ENCODE measurements at places on chromosomes 11 and 22.

DNA sequence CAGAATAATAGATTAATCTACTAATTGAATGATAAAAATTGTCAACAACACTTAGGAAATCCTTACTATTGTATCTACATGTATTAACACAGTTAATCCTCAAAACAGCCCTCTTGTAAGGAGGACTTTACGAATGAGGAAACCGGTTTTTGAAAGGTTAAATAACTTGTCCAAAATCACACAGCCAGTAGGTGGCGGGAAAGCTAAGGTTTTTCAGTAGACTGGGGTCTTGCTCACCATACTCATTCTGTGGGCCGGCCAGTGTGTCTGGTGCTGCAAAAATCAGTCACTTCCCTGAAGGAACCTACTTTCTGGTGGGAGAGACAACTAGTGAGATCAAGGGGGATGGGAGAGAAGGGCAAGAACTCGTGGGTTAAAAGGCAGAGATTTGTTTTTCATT lies 3.8 kb downstream of the DCPS start:
- DNase-seq: peak; percentile 36

- DNase-seq: no peak
Measured at GRCh38 chr11:26549176-26549575, 22.9 kb downstream of the MUC15 start.

GRCh38 chr22:41469218-41469851 lies 418 bp downstream of the ACO2 start:
- DNase-seq: peak; percentile 14

DNA sequence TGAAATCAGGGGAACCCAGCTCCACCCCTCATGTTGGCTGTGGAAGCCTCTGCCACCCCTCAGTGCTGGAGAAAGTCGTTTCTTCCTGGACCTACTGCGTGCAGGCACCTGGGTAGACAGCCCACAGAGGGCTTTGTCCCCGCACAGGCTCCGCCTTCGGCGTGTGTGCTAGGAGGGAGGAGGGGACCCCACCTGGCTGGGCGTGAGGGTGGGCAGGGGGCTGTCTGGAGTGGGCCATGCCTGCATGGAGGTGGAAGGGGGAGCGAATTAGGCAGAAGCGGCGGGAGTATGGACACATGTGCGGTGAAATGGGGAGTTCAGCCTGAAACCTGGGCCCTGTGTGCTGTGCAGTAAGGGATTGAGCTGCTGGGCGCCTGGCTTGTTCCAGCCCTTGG lies 49.3 kb downstream of the FBLN1 start:
- DNase-seq: no peak

GRCh38 chr11:7892059-7892699 lies 38.9 kb downstream of the OR10A6 start:
- DNase-seq: peak; percentile 52

DNA sequence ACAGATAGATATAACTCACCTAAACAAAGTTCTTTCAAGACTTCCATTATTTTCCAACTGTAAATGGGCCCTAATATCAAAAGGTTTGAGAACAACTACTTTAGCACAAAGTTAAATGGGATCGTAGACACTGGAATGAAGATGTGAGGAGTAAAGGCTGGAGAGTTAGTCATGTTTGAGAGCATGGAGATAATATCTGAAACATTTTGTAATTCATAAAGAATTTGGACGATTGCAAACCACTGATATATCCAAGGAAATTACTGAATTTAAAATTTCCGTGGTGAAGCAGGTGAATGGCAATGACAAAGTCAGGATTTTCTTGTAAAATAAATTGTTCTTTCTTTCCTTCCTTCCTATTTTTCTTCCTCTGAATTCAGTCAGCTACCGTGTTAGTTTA lies 564.9 kb downstream of the CNTN5 start:
- DNase-seq: peak; percentile 23

GRCh38 chr22:46833228-46833627 lies 70.8 kb downstream of the TBC1D22A start:
- DNase-seq: no peak

GRCh38 chr11:47565340-47566148 lies at the start of gene PTPMT1:
Gene PTPMT1, plus strand, starts transcription at chr11:47565599. Its CDS starts 24 bp downstream, at chr11:47565623.
- DNase-seq: peak; percentile 90

DNA sequence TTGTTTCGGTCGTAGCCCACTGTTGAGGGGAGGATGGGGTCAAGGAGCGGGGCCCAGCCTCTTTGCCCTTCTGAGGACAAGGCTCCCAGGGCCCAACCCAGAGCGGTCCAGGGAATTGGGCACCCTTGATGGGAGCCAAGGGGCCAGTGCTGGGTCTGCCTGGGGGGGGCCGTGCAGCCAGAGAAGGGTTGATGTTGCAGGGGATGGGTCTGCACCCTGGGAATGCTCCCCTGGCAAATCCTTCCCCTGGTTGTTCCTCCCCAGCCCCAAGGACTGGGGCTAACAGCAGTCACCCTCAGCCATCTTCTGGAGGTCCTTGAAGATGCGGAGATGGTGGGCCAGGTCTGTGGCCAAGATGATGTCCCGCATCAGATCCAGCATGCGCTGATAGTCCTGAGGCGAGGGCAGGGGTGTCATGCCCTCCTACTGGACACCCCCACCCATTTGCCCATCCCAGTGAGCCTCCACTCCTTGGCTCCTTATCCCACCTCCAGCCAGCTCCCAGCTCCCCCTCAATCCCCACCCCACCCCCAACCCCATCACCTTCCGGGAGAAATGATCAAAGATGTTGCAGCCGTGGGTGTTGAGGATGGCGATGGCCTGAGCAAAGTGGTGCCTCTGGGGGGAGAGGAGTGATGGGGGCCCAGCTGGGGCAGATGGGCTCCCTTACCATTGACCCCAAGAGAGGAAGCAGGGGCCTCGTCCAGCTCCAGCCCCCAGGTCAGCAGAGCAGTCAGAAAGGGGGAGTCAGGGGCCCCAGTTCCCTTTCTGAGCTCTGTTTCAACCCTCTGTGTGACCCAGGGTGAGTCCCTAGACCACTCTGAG lies 95.0 kb downstream of the PDE2A start:
- no peak for DNase-seq

DNA sequence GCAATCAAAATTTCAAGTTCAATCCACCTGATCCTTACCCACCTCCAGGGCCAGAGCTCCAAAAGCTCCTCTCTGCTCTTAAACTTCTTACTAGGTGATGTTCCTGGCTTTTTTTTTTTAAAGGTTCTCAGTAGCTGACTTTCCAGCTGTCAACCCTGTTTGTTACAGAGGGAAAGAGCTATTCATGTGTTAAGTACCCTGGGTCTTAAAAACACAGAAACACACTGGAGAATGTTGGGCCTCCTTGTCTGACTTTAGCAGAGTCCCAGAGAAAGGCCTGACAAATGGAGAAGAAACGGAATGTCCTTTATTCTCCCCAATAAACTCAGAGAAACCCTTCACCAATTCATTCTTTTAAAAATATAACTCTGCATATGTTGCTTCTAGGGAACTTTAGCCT lies 3.2 kb downstream of the LRRC4C start:
- no peak for DNase-seq

DNA sequence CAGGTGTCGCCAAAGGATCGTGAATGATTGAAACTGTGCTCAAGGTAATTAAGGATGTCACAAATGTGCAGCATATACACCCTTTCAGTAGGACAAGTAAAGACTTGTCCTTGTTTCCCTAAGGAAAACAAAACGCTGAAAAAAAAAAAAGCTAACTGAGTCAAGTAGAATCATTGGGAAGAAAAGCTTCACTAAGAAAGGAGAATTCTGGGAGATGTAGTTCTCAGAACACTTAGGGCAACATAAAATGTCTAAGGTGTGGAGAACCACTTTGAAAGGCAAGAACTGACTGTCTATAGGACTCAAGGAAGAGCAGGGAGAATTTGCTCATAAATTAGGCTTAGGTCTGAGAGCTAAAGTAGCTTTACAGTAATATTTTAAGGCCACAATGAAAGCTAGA lies 2.9 kb upstream of the OR5T1 start:
- DNase-seq: no peak

GRCh38 chr11:129023968-129024676 lies 81.5 kb upstream of the TP53AIP1 start:
- no peak for DNase-seq

DNA sequence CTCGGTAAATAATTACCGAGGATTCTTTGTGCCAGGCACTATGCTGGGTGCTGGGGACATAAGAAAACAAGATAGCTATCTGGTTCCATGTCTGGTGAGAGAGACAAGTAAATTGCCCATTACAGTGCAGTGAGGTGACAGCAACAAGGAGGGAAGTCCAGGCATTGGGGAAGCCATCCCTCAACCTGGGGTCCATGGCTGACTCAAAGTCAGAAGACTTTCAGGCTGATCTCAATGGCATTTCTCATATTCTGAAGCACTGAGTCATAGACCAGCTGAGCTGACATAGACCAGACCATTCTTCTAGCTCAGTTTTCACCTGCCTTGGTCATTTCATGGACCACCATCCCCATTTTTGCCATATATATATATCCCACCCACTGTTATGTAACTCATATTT lies 158.8 kb downstream of the TTC17 start:
- DNase-seq: no peak

DNA sequence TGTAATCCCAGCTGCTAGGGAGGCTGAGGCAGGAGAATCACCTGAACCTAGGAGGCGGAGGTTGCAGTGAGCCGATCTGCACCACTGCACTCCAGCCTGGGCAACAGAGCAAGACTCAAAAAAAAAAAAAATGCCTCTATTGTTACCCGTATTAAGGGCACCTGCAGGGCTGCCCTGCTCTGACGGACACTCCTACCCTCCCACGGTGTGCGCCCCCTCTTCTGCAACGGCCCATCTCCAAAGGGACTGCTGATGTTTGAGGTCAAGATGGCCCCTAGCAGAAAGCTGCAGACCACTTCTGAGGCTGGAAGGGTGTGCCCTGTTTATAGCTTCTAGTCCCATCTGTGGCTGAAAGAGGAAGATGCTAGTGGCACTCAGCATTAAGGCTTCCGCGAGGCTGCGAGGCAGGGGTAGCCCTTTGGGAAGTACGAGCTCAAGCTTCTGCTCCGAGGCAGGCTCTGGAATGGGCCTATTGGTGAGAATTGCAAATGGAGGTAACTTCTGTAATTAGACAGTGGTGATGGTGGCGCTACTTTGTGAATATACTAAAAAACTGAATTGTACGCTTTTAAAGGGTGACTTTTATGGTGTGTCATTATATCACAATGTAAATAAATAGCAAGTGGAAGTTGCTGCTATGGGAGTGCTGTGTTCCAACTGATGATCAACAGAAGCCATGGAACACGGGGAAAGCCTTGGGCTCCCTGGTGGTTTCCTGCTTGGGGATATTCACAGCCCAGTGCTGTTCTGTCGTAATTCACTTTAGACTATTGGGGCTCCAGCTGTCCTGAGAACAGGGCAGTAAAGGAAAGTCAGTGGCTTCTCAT lies 24.3 kb downstream of the ARFGAP2 start:
- no peak for DNase-seq

- DNase-seq: no peak
Measured at GRCh38 chr22:19962909-19963806, 21.5 kb upstream of the TXNRD2 start.

DNA sequence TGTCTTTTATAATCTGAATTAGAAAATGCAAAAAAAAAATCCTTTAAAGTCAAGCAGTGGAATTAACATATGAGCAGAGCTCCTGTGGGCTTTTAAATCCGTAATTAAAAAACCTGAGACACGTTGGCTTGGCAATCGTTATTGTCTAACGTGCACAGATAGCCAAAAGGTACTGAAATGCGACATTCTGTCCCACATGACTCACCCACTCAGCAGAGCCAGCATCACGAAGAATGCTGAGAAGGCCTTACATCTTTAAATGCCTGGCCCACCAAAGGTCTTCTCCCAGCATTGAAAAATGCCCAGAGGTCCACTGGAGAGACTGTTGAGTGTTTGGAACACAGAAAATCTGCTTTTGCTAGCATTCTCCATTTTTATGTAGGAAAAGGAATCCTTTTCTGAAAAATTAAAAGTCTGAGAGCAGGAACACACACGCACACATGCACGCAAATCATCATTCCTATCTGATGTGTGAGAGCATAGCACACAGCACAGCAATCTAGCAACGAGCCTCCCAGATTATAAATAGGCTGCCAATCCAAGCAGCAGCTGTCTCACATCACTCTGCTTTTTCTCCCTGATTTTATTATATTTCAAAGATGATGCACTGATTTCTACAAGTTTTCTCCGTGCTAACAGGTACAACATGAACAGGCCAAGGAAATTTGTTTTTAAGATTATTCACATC lies 94.5 kb downstream of the PHF21A start:
- peak; percentile 72 for DNase-seq

DNA sequence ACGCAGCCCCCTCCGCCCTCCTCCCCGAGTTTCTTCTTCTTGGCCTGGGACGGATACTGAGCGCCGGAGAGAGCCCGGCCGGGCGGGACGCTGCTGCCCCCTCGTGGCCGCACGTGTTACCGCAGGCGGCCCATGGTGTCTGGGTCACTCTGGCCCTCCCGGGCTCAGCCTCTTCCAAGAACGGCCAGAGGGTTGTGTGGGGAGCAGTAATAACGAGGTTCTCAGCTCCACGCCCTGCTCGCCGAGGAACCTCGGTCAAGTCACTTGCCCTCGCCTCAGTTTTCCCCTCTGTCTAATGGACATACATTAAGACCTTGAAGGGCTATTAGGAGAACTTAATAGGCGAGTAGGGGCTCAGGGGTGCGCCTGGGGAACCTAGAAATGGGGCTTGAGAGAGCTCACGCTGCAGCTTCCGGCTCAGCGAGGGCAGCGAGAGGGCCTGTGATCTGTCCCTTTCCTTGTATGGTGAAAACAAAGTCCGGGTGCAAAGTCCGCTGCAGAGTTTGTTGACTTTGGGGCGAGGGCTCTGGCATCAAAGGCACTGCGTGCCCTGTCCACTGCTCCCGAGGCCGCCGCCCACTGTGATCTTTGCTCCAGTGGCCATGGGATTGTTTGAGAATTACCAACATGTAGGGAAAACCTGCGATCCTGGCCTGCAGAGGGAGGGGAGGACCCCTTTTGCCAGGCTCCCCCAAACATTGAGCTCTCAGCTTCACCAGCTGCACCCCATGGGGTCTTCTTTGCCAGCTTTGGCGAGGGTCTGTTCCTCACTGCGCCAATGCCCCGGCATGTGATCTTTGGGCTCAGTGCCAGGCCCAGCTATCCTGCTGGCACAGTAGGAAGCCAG lies 14.4 kb upstream of the LRP5 start:
- peak; percentile 95 for DNase-seq

GRCh38 chr11:44434191-44434590 lies 124.3 kb upstream of the ALX4 start:
- DNase-seq: no peak

DNA sequence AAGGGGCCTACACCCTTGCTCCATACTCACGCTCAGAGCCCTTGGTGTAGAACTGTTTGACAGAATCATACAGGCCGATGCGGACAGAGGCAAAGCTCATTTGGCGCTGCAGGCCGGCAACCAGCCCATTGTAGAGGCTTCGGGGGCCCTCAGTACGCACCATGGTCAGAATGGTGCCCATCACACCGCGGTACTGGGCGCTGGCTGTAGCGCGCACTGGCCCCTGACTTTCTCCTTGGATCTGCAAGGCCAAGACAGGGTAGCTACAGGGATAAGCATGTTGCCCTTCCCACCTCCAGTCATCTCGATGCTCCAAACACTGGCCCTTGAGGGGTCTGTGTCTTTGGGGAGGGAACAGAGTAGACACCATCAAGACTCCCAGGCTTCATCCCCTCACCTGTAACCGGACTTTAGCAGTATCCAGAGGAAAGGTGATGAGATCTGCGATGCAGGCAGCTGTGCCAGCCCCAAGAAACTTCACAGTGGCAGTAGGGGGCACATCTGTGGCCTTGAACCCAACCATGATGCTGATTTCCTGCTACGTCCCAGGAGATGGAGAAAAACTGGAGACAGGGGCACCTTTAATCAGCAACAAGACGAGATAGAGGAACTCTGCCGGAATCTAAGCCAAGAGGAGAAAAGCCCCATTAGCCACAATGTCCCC lies 4.7 kb downstream of the UCP2 start:
- DNase-seq: no peak

GRCh38 chr11:18720091-18720807 lies 5.7 kb downstream of the IGSF22 start:
- peak; percentile 26 for DNase-seq
